ENCODE measurements at places on chromosomes 4 and X.

- DNase-seq = peak; percentile 83
Observed at GRCh38 chr4:68175562-68176155, 46.0 kb upstream of the TMPRSS11F start.

DNA sequence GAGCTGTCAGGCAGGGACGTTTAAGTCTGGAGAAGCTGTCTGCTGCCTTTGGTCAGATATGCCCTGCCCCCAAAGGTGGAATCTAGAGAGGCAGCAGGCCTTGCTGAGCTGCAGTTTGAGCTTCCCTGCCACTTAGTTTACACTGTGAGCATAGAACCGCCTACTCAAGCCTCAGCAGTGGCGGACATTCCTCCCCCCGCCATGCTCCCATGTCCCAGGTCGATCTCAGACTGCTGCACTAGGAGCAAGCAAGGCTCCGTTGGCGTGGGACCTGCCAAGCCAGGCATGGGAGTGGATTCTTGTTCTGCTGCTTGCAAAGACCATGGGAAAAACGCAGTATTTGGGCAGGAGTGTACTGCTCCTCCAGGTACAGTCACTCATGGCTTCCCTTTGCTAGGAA is 24.3 kb downstream of the PLK4 start:
- no peak for DNase-seq

DNA sequence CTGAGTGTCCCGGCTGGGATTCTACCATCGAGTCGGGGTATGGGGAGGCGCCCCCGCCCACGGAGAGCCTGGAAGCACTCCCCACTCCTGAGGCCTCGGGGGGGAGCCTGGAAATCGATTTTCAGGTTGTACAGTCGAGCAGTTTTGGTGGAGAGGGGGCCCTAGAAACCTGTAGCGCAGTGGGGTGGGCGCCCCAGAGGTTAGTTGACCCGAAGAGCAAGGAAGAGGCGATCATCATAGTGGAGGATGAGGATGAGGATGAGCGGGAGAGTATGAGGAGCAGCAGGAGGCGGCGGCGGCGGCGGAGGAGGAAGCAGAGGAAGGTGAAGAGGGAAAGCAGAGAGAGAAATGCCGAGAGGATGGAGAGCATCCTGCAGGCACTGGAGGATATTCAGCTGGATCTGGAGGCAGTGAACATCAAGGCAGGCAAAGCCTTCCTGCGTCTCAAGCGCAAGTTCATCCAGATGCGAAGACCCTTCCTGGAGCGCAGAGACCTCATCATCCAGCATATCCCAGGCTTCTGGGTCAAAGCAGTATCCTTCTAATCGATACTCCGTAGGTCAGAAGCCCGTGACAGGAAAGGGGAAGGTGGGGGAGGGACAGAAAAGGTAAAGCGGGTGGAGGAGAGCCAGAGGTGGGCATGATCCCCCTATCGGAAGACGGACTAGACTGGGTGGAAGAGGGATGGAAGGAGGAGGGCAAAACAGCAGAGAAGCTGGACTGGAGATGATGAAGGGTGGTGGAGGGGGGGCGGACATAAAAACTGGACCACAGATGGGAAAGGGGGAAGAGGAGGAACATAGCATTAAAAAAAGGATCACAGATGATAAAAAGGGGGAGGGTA is 828 bp downstream of the TSPYL2 start:
- DNase-seq = no peak

DNA sequence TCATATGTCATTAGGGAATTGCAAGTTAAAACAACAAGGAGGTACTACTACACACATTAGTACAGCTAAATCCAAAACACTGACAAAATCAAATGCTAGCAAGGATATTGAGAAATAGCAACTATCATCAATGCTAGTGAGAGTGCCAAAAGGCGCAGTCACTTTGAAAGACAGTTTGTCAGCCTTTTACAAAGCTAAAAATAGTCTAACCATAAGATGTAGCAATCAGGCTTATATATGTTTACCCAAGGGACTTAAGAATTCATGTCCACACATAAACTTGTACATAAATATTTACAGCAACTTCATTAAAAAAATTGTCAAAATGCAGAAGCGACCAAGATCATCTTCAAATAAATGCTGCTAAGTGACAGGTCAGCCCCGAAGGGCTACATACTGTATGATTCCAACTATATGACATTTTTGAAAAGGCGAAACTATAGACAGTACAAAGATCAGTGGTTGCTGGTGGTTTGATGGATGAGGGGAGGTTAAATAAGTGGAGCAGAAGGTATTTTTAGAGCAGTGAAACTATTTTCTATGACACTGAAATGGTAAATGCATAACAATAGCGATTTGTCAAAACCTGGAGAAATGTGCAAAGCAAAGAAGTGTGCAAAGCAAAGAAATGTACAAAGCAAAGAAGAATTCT is 704.8 kb downstream of the ARAP2 start:
- DNase-seq = no peak

GRCh38 chrX:3232262-3232923 is 114.1 kb downstream of the MXRA5 start:
- DNase-seq = no peak

DNA sequence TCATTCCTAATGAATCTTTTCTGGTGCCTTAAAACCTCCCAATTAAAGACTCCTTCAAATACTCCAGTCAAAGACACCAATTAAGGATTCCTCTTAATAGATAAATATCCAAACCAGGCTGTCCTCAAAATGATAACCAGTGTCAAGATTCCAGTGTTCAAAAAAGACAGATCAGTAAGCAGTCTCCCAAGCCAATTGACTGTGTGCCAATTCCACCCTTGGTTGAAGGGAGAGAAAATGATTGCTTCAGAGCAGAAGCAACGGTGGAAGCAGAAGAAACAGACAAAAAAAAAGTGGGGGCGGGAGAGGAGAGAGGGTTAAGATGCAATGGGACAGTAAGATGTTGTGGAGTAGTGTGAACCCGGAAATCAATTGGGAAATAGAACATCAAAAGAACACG is 216.0 kb upstream of the FTHL17 start:
- DNase-seq = no peak

GRCh38 chr4:47071901-47072341 is 40.6 kb downstream of the GABRB1 start:
- DNase-seq = no peak

GRCh38 chr4:72529148-72529822 is 39.7 kb downstream of the ADAMTS3 start:
- DNase-seq = no peak

DNA sequence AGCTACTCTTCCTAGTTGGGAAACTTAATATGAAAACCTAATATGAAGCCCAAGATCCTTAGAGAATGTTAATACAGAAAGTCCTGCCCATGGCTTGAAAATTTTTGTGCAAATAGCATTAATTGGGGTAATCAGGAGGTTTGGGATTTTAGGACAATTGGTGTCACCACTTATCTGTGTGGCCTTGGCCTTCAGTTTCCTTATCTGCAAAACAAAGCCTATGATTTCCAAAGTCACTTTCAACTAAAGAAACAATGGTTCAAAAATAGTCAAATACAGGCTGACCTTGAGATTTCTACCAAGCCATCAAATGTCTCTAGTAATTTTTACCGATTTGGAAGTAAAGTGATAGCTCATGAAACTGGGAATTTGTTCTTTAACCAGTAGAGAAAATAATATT is 40.2 kb upstream of the FAM9C start:
- DNase-seq = no peak

DNA sequence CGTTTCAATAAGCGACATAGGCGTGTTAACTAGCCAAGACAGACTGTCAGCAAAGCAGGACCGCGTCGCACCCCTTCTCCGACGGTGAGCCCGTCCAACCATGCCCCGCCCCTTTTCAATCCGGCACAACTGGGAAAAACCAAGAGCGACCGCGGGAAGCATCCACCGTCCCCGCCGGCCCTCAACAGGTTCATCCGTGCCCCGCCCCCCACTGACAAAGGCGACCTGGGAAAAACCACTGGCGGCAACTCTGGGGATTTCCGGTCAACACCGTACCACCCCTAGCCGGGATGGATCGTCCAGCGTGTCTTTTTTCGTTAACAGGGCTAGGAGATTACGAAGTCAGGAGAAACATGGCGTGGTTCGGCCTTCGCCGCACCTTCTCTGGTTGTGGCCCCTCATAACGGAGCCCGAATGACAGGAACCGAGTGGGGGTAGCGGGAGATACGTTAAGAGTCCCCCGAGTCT is 377 bp downstream of the TIMM17B start:
- peak; percentile 85 for DNase-seq

DNA sequence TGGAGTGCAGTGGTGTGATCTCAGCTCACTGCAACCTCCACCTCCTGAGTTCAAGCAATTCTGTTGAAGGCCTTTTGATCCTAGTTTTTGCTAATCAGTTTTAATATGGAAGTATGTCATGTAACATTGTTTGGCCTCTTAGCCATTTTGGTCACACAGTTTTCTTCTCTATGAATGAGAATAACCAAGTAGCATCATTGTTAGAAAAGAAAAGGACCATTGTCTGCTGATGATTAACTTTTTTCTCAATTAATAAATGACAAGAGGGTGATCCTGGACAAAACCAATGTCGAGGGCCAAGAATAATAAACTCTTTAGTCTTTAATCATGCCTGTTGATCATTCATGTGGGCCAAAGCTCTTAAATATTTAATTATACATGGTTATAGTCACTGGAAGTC is 289.3 kb upstream of the MAGEB2 start:
- DNase-seq = no peak

DNA sequence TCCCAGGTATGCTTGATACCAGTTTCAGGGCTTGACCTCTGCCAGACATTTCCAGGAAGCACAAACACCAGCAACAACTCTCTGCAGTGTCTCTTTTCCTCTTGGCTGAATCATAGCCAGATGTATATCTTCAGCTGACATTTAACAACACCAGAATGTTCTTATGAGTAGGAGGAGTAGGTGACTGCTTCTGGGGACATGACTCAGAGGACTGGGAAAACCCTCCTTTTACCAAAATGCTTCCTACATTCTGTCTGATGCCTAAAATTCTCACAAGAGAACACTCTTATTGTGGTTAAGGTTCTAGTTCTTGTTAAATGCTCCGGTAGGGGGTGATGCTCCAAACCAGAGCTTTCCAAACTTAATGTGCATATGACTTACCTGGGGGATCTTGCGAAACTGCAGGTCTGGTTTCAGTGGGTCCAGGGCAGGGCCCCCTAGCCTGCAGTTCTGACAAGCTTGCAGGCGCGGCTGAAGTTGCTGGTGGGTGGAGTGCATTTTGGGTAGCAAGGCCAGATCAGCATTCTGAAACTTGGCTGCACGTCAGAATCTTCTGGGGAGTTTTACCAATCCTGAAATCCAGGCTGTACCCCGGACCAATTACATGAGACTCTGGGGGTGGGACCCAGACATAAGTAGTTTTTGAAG is 329.3 kb upstream of the RPS6KA3 start:
- DNase-seq = no peak

DNA sequence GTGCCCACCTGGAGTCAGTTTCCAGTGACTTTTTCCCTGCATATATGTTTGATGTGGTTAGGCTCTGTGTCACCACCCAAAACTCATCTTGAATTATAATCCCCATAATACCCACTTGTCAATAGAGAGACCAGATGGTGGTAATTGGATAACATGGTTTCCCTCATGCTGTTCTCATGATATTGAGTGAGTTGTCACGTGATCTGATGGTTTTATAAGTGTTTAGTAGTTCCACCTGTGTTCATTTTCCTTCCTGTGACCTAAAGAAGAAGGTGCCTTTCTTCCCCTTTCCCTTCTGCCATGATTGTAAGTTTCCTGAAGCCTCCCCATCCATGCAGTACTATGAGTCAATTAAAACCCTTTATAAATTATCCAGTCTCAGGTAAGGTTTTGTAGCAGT is 740.9 kb downstream of the ARAP2 start:
- DNase-seq = no peak

DNA sequence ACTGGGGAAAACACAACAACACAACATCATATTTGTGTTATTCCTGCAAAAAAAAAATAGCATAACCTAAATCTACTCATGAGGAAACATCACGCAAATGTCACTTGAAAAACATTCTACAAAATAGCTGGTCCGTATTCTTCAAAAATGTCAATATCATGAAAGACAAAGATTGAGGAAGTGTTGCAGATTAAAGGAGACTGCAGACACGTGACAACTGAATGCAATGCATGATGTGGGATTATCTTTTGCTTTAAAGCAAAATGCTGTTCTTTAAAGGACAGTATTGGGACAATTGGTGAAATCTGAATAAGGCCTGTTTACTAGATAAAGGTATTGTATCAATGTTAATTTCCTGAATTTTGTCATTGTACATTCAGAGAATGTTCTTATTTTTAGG is 157.7 kb downstream of the SMIM20 start:
- DNase-seq = no peak

DNA sequence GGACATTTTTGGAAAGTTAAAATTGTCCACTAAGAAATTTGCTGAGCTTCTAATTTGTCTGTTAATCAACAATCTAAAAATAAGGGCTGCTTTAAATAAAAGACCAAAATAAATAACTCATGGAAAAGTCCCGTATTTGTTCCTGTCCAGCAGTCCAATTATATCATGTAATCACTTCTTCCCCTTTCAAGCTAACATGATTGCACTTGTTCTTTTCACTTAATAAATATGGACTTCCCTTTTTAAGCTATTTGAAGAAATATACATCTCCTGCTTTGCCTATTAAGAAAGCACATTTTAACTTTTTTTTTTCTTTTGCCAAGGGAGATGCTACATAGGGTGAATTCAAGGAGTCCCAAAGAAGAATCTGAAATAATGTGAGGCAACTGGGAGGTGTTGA is 55.6 kb upstream of the FRAS1 start:
- no peak for DNase-seq

DNA sequence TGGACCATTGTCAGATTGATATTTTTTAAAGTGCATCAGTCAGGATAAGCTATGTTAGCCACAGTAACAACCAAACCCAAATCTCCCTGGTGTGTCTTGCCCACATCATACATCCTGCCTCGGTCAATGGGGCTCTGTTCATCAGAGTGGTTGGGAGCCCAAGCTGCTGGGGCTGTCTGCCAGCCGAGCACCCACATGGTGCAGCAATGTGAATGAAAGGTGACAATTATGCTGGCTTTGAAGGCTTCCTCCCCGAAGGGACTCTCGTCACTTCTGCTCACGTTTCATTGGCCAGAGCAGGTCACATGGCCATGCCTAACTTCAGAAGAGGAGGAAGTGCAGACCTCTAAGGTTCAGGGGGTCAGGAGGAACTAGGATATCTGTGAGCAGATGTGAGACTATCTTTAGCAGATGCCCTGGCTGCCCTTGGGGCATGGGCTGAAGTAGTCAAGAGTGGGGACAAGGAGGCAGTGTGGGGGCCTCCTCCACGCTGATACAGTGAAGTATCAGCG is 1.3 kb upstream of the JAKMIP1 start:
- DNase-seq = no peak

- DNase-seq = peak; percentile 33
Observed at GRCh38 chr4:147550626-147551246, 66.5 kb upstream of the TMEM184C start.

GRCh38 chr4:87941537-87942392 is 33.7 kb upstream of the SPP1 start:
- DNase-seq = no peak

DNA sequence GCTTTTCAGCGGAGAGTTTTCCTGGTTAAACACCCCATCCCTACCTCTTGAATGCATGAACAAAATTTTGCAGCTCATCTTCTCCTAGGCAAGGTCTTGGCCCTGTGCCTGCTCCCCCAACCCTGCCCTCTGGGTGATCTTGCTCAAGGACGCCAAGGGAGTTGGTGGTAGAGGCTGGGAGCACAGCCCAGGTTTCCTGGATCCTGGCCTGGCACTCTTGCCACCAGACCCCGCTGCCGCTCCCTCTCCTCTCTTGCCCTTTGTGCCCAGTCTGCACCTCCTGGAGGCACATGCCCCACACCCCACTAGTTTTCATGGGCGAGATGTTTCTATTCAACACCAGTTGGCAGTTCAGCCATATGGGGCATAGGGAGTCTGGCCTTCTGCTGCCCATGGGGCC is 37.3 kb downstream of the TSC22D3 start:
- no peak for DNase-seq

- DNase-seq = no peak
Observed at GRCh38 chr4:166039822-166040221, 166.8 kb downstream of the TLL1 start.

GRCh38 chrX:21741364-21741763 is 16.6 kb downstream of the SMPX start:
- peak; percentile 61 for DNase-seq
